Sigmoid colon (tissue), 7 donors: ENCODE measurements at places on chromosomes 7 and 10. TPM values are rescaled to one million over a fixed set of nuclear protein-coding genes. Genes with fewer than 3 reads are reported as not detected.

The CTAGE8 gene
- polyA plus RNA-seq: not detected

The FGFR2 gene
- 11.4 TPM for polyA plus RNA-seq

The OR6B1 gene
- polyA plus RNA-seq: not detected

The CYP2C19 gene
- polyA plus RNA-seq: not detected

DNA sequence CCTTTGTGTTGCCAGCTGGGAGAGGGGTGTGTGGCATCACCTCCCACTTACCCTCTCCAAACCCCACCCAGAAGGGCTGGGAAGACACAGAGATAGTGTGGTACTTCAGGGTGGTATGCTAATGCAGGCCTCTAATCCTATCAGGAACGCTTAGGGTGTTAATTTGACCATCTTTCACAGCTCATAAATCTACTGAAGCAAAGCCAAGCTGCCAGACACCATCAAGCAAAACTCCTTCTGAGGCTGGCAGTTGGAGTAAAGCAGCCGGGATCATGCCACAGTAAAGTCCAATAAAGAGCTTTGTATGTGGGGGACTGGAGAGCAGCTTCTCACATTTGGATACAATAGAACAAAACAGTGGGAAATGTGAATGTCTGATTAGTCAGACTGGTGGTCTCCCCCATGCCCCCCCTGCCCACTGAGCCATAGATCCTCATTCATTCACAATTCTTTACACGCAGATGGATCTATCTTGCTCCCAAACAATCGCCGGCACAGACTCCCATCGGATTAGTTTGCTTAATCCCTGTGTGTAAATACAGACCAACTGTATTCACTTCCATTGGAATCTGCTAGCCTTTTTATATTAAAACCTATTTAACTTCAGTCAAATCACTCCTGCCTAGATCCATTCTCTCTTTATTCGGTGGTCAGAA lies 29.6 kb downstream of the FGFBP3 start:
- DNase-seq: no peak

DNA sequence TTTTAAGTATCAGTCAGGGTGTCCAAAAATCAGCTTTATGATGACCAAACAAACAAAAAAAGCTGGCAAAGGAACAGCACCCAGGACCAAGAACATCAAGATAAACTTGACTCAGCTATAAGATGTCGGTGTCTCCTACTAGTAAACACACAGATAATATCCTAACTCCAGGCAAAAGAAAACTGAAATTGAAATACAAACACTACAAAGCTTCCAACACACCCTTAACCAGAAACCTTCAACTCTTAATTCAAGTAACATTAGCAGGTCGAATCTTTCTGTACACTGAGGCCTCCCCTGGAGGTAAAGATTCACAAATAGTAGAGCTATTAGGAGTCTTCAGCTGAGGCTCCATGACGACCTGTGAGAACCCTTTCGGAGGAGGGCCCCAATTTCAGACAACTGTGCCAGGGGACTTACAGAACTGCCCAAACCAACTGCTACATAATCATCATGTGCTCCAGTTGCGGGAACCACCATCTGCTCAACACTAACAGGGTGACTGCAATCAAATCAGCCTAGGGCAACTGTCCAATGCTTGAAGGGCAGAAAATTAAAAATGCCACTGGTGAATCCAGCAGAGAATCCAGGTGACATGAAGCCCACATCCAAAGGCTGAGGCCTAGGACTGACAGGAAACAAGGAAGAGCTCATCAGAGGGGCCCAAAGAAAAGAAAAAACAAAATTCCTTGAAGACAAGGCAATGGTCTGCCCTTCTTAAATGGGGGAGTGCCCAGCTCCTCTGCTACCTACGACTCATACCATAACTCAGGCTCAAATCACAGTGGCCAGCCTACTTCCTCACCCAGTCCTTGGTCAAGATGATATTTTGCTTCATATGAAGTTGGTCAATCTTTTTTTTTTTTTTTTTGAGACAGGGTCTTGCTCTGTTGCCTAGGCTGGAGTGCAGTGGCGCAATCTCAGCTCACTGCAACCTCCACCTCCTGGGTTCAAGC lies 20.0 kb downstream of the XPNPEP1 start:
- no peak for DNase-seq

DNA sequence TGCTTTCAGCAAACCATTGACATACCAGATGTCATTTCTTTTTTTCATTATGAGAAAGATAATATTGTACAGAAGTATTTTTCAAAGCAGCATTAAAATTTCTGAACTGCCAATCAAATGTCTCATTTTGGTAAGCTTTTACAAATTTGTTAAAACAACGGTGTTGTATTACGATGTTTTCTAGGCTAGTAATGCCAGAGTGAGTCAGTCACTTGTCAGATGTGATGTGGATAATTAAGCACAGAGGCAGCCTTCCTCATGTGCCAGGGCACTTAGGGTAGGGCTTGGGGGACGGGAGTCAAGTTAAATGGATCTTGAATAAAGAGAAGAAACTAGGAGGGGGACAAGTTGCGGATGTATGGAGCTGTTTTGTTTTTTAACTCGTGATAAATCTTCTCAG lies 10.1 kb downstream of the PSTK start:
- no peak for DNase-seq

DNA sequence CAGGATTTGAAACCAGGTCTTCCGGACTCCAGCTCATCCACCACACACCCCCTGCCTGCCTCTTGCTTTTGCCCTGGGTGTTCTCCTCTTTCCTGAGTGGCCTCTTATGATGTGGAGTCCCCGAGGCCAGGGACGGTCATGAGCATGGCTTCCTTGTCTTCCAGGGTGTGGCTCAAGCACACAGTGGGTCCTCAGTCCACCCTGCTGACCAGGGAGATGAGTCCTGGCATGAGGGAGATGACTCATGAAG lies 32.8 kb downstream of the DNAJB12 start:
- no peak for DNase-seq

- no peak for DNase-seq
Measured at GRCh38 chr7:50856806-50857205, 74.1 kb upstream of the GRB10 start.

DNA sequence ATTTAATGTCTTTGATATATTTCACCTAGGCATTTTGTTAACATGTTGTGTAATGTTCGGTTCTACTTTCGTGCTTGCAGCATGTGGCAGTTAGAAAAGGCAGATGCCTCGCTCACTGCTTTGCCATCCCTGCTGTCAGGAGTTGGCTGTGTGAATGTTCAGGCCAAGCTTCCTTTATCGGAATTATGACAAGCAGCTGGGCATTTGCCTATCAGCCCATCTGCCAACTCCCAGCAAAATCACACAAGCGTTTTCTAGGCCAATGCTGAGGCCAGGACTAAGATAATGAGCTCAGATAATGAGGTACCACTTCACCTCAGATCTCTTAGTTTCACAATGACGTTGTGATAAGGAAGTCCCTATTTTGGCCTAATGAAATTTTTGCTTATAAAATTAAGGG lies 212.7 kb upstream of the FAM3C start:
- DNase-seq: no peak

GRCh38 chr10:51000164-51000563 lies 74.1 kb upstream of the PRKG1 start:
- DNase-seq: no peak

GRCh38 chr10:77290528-77291155 lies 347.0 kb downstream of the KCNMA1 start:
- DNase-seq: peak; percentile 17
